CD4-positive, alpha-beta T cell treated with Interleukin-4 for 4 hours (primary cell): ENCODE measurements at places on chromosomes 12 and 14.
A peak's percentile ranks its signal among the peaks of the same experiment; 100 is the strongest.

DNA sequence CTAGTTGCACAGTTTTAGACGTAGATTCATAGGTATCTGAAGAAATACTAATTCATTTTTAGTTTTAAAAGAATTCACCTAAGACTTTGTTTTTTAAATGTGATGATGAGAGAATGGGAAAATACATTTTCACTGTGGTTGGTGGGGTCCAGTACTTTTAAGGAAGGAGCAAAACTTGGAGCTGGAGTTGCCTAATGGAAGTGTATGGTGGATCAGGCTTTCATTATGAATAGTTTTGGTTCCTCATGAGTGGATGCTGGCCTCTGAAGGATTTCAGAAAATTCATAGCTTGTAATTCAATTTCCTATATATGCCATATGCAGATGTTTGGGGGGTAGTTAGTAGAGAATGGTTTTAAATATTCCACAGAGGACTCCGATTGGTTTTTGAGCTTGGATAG is 27.1 kb downstream of the STK38L start:
- no peak for DNase-seq

- DNase-seq, result peak; percentile 15
Measured at GRCh38 chr14:75615200-75615599, 36.8 kb downstream of the FLVCR2 start.

DNA sequence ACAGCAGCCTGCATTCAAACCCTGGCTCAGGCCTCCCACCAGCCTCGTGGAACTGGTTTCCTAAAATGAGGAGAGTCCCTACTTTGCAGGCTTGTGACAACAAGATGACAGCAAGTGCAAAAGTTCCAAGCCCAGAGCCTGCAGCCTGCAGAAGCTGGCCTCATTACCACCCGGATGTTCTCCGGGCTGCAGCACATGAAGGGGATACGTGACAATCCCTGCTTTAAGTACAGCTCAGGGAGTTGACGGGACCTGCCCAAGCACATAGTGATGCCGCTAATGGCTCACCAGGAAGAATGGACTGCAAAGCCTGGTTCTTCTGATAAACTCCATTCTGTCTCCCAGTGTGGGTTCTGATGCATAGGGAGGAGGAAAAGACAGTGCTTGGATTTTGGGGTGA is 15.0 kb downstream of the SSH1 start:
- no peak for DNase-seq

DNA sequence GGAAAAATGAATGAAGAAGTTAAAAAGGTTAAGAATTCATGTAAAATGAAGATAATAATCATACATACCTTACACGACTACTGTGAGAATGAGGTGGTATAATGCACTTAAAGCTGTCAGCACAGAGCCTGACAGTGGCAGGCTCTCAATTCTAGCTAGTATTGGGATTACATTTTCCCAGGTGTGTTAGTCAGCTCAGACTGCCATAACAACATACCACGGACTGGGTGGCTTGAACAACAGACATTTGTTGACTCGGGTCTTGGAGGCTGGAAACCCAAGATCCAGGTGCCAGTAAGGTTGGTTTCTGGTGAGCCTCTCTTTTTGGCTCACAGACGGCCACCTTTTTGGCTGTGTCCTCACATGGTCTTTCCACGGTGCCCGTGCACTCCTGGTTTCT is 167.8 kb downstream of the CHST11 start:
- no peak for DNase-seq

DNA sequence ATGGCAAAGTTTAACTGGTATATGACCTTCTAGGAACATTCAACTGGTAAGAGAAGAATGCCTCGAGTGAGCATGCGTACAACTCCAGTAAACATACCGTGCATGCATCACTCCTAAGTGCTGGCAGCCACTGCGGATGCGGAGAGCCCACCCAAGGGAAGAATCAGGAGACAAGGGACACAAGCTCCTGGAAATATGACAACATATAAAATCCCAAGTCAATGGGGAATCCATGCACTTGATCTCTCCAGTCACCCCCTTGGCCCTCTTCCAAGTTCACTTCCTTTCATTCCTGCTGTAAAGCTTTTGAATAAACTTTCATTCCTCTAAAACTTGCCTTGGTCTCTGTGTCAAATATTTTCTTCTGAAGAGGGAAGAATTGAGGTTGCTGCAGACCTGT is 168.7 kb upstream of the TMCC3 start:
- DNase-seq, result no peak

DNA sequence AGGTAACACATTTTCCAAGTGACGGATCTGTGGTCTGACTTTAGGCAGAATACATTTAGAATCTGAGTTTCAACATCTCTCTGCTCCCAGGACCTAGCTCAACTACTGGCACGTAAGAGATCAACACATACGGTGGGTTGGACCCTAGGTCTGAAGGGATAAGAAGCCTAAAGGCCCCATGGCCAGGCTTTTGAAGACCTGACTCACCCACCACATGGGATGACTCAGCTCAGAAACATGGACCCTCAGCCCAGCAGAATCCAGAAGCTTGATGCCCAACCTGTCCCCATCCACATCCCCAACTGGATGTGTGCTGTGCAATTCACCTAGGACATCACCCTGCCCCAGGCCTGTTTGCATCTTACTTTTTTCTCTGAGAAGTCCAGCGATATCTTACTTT is 770.2 kb downstream of the BCL11B start:
- no peak for DNase-seq

GRCh38 chr14:88879022-88879421 is 54.6 kb downstream of the TTC8 start:
- no peak for DNase-seq

- DNase-seq, result no peak
Measured at GRCh38 chr12:130114952-130115351, 47.3 kb upstream of the FZD10 start.

DNA sequence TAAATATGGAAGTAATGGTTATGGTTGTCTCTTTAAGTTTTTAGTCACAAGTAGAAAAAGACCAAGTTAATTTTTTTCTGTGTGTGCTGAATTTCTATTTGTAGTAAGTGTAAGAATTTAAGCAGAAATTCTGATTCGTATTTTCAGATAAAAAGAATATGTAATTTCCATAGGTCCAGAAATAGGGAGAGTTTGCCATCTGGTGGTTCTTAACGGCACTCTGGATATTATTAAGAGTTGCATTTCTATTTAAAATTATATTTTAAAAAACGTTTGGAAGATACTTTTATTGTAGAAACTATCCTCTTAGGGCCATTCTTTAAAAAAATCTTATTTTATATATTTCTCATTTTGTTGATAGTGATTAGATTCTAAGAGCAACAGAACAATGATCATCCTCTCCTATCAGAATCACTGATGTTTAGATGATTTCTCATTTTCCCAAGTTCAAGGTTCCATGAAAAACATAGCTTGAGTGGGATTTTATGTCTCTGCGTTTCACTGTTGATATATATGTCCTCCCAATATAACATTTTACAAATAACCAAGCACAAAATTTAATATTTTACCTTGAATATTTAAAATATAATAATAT is 88.3 kb downstream of the LRRK2 start:
- no peak for DNase-seq
